Skeletal muscle cell (primary cell): ENCODE measurements at places on chromosomes 3 and 15.

GRCh38 chr3:133548090-133548489 is 25.4 kb upstream of the CDV3 start:
- DNase-seq, result no peak

- DNase-seq, result no peak
Observed at GRCh38 chr15:41661078-41661517, 893 bp downstream of the MGA start.

DNA sequence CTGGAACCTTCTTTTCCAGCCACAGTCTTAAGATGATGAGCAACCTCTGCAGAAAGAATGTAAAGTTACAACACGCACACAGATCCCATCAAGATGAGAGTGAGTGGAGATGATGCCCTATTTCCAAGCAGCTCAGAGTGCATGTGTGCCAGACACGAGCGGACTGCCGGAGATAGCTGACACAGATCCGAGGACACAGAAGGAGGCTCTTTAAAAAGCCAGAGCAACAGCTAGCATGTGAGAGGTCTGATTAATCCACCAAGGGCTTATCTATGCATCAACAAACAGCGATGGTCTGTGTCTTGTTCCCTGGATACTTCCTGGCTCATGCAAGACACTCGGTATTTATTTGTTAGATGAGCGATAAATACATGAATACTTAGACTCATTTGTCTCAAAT is 128.6 kb upstream of the DLG1 start:
- DNase-seq, result no peak

DNA sequence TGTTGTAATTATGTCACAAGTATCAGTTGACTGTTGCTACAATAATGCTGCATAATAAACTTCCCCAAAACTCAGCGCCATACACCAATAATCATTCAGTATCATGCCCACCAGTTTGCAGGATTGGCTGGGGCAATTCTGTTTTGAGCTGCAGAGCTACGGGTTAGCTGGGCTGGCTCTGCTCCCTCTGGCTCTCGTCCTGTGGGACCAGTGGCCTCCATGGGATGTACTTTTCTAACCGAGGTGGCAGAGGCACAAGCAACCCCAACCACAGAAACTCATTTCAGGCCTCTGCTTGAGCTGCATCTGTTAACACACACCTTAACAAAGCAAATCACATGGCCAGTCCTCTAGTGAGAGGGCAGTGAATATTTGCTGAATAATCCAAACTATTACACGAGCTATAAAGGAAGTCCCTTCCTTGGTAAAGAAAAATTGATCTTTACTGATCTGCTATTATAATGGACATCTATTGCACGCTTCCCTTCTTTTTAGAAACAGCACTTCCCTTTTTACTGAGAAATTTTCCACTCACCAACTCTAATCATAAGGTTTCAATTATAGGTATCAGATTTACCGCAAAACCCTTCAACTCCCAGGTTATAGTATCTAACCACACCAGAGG is 10.9 kb upstream of the BCL2A1 start:
- no peak for DNase-seq

- peak; percentile 99 for DNase-seq
Observed at GRCh38 chr3:120742198-120742848, at the start of the genes GTF2E1 and RABL3. Gene GTF2E1, plus strand, starts transcription at chr3:120742744. Its CDS starts 7,809 bp downstream, at chr3:120750553. Gene RABL3, minus strand, starts transcription at chr3:120742516. Its CDS starts 9 bp downstream, at chr3:120742507.

GRCh38 chr3:183129243-183129642 is 29.9 kb upstream of the MCCC1 start:
- no peak for DNase-seq

DNA sequence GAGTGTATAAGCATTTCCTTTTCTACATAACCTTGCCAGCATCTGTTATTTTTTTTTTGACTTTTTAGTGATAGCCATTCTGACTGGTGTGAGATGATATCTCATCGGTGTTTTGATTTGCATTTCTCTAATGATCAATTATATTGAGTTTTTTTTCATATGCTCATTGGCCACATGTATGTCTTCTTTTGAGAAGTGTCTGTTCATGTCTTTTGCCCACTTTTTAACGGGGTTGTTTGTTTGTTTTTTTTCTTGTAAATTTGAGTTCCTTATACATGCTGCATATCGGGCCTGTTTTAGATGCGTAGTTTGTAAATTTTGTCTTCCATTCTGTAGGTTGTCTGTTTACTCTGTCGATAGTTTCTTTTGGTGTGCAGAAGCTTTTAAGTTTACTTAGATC is 89.2 kb downstream of the LEKR1 start:
- DNase-seq, result no peak

GRCh38 chr3:128239304-128239703 is 86.0 kb downstream of the EEFSEC start:
- no peak for DNase-seq

GRCh38 chr3:193301433-193301832 is 60.4 kb downstream of the PLAAT1 start:
- DNase-seq, result no peak

DNA sequence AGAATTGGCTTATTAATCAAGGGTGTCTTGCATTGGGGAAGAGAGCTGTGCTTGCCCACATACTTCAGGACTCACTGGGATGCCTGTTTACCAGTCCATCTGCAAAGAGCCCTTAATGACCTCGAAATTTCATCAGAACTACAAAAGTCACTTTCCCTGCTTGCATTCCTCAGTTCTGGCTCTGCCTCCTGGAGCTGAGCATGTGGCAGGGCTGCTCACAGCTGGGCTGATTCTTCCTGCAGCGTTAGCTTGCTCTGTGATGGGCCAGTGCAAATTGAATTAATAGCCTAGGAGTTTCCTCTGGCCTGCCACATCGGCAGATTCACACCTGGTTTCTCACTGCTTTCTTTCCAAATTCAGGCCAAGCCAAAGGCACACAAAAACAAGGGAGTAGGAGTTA is 108.9 kb downstream of the DUT start:
- peak; percentile 71 for DNase-seq

- no peak for DNase-seq
Observed at GRCh38 chr3:46710229-46710628, 7.4 kb downstream of the PRSS50 start.
